Calu3 (cell line): ENCODE measurements at places on chromosomes 11 and 22. TPM values are rescaled to one million over a fixed set of nuclear protein-coding genes. Genes with fewer than 3 reads are reported as not detected.

DNA sequence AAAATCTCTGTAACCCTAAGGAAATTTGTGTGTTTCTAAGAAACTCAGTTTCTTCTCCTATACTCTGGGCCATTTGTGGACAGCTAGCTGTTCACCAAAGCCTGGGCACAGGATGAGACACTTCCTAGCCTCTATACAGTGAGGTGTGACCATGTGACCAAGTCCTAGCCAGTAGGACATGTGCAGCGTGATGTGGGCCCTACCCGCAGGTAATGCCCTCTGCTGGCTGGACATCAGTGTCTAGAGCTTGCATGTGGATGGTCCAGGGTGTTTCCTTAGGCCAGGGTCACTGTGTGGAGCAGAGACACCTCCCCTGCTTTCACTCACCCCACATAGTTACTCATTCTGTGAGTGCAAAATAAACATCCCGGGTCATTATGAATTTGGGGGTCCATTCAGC, 100.5 kb downstream of the LARGE1 start:
- DNase-seq, result no peak

DNA sequence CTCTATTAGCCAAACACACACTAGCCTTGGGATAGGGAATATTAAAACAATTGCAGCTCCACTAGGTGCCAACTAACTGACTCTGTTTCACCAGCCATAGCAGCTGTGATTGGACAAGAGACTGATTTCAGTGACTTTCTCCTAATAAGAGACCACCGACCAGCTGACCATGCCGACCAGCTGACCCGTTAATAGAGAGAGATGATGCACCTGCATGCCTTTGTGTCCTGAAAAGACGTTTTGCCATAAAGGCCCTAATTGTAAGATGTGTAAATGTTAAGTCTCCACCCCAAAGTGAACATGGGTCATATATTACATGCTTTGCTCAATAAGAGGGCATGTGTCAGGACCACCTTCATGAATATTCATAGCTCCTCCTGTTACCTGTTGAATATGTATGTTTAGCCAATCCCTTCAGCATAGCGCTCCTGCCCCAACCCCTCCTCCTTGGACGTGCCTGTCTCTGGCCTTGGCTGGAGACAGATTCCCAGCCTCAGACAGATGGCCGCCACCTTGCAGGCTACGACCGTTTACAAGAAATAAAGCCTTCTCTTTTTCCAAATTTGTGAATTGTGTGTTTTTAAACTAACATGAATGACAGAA, 1.3 kb upstream of the NADSYN1 start:
- DNase-seq, result peak; percentile 43

DNA sequence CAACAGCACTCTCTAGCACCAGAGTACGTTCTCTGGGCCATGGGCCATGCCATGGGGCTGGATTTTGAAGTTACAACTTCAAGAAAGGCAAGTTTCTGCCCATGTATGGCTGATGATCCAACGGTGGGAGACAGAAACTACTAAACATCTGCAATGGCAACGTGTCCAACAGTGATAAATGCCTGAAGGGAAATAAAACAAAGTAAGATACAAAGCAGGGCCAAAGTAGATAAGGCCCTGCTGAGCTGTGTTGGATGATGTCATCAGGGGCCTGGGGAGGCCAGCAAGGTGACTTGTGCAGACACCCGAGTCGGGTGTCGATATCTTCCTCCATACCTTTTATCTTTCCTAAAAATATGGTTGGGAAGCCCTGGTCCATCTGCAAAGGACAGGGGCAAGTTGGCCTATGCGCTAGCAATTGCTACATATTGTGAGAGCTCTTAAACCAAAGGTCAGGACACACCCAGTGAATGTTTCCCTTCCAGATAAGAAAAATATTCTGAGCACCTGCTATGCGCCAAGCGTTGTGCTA, 487.2 kb downstream of the MN1 start:
- no peak for DNase-seq

- no peak for DNase-seq
Measured at GRCh38 chr22:47094861-47095330, 332.4 kb downstream of the TBC1D22A start.

DNA sequence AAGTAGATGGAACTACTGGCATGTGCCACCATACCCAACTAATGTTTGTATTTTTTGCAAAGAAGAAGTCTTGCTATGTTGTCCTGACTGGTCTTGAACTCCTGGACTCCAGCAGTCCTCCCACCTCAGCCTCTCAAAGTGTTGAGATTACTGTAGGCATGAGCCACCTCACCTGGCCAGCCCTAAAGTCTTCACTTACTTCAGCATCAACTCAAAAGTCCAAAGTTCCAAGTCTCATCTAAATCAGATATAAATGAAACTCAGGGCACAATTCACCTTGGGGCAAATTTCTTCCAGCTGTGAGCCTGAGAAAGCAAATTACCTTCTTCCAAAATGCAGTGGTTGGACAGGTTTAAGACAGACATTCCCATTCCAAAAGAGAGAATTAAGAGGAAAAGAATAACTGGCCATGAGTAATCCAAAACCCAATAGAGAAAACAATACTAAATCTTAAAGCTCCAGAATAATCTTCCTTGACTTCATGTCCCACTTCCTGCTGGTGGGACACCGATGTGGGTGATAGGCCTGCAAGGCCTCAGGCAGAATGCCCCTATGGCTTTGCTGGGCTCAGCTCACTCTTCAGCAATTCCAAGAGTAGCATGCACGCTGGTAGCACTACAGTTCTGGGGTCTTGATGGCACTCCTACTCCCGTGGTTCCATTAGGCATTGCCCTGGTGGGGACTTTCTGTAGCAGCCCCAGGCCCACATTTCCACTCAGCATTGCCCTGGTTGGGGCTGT, 50.3 kb downstream of the TUG1 start:
- DNase-seq, result no peak

- DNase-seq, result no peak
Measured at GRCh38 chr11:106708348-106708747, 309.9 kb downstream of the GUCY1A2 start.

GRCh38 chr11:47489395-47489755, 40.4 kb upstream of the RAPSN start:
- no peak for DNase-seq

GRCh38 chr11:70203751-70204465, 812 bp downstream of the FADD start:
- DNase-seq, result peak; percentile 83

- no peak for DNase-seq
Measured at GRCh38 chr22:22352371-22352999, 107.9 kb downstream of the VPREB1 start.

DNA sequence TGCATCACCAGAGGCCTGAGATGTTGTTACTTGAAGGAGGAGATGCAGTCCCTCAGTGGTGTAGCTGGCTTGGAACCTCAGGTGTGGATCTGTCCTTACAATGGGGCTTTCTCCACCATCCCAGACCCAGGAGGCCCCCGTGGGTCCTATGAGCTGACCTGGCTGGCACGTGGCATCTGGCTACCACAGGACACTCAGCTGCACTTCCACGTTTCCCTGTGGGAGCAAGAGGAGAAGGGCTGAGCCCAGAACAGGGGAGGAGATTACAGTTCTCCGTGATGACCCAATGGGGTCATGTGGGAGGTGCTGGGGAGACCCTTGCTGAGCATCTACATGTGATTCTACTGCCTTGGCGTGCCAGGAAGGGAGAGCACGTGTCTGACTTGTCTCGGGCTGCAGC, 1448.4 kb downstream of the TBC1D22A start:
- no peak for DNase-seq

- DNase-seq, result no peak
Measured at GRCh38 chr11:130024361-130024760, 21.7 kb upstream of the PRDM10 start.

DNA sequence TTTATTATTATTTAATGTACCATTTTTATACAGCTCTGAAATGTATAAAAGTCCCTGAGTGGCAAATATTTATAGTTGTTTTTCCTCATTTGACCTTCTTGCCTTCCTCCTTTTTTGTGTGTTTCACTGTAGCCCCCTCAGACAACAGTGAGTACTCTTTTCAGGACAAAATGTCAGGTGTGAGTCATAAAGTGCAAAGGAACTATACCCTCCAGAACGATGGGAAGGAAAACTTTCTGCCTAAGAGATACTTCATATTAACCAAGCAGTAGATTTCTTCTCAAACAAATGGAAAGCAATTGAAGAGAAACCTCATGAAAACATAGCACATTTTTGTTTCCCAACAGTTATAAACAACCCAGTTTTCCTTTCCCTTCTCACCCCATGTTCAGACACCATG, 16.1 kb upstream of the MS4A7 start:
- no peak for DNase-seq

GRCh38 chr11:14424096-14424495, 65.1 kb upstream of the RRAS2 start:
- no peak for DNase-seq

DNA sequence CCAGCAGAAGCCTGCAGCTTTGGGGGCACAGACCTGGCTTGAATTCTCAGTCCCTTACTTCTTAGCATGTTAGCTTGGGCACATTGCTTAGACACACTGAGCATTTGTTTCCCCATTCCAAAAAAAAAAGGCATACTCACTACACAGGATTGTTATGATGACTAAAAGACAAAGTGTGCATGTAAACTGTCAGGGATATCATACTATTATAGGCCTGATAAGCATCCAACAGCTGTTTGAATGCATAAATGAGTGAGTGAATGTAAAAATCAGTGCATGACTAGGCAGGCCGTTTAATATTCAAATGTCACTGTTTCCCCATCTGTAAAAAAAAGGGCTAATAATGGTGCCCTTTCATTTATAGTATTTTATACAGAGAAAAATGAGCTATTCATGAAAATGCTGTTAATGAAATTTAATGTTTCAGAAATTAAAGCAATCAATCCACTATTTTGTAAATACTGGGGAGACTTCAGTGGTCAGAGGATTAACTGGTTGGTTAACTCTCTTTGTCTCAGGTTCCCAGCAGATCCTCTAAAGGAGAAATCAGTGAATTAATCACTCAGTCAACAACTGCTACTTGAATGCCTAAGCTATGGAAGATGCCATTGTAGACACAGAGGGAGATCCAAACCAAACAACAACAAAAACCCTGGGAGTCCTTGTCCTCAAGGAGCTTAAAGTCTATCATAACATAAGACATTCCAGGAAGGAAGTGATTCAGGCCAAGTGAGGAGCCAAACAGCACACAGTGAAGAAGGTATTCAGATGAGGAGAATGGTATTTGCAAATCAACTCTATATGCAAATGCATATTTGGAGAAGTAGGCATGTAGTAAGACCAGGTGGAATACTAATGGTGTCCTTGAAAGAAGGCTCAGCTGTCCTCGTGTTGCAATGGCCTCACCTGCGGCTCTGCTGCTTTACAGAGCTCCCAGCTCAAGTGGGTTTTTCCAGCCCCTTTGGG, 26.8 kb downstream of the BARX2 start:
- DNase-seq, result no peak

DNA sequence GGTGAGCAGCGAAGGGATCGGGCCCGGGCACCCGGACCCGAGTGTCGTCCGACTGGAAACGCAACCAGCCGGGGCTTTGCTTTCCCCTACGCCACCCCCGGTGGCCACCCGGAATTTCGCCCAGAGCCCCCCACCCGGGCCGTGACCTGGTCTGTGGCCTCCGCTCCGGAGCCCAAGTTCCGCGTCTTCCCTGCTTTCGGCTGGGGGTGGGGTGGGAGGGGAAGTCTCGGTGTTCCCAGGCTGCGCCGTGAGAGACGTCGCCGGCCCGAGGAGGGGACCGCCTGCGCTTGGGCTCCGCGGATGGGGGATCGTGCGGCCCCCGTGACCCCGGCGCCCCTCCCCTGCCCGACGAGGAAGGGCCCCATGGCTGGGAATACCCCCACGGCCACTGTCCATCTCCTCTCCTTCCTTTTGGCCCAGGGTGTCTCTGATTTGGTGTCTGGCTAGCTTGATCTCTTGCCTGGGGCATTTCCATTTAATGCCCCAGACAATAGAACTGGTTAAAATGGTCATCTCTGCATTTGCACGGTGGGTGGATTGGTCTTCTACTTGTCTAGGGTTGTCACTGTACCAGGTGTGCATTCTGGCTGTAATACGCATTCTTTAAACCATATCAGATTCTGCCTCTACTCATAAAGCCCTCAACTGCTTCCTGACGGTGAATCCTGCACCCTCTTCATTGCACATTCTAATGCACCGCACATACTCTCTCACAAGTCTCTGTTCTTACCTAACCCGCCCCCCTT, 789 bp downstream of the SIK2 start:
- DNase-seq, result peak; percentile 33

DNA sequence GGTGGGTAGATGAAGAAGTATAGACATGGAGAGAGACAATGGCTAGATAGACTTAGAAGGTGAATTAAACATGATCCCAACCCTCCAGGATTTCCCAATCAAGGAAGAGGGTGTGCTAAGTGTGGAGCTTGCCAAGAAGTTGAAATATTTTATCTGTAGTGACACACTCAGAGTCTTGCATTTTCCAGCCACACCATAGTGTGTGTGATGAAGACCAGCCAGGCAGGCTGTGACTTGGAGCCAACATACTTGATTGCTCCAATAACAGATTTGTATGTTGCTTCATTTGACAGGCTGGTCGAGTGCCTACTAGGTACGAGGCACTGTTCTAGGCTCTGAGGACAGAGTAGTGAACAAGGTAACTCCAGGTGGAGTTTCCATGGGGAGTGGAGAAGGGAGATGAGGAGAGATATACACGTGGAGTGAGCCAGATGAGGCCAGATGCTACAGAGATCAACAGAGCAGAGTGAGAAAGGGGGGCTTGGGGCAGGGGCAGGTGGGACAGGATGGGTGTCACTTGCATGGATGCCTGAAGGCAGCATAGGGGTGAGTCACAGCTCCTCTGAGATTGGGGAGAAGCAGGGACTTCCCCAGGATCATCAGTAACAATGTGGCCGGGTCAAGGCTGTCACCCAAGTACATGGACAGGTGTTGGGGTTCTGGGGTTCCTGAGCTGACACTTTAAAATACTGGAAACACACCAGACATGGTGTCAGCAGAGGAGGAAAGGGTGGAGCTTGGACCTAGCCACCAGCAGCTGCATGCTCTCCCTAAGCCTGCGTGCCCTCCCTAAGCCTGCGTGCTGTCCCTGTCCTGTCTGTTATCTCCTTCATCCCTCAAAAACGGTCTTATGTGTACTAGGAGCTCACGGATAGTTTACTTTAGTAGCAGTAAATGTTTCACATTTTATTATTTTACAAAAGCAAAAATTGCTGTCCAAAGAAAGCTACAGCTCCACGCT, 23.6 kb downstream of the PDGFB start:
- no peak for DNase-seq

The RIMBP3C gene
- total RNA-seq, result 0.17 TPM in 1 of 2 replicates, not detected in the other

The CRYAB gene
- 0.66 and 1.9 TPM in 2 replicates for total RNA-seq

The TIMM10B gene
- total RNA-seq, result 41.7 and 45.7 TPM in 2 replicates

The MMP27 gene
- not detected in 2 replicates for total RNA-seq
